ENCODE measurements at places on chromosomes 11 and 22. TPM values are rescaled to one million over a fixed set of nuclear protein-coding genes. Genes with fewer than 3 reads are reported as not detected.

DNA sequence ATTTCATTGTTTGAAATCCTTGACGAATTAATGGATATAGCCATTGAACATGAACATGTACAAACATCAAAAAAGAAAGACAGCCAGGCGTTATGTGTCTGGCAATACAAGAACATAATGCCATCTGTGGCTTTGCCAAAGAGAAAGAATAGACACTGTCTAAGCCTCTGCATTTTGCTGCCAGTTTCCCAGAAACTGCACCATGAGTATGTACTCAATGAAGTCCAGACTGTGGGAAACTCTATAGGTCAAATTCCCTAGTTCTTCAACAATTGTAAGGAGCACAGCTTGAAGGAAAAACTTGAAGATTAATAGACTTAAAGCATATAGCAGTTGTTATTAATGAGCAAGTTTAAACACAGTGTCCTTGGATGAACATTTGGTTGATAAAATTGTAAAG, 71.3 kb downstream of the BBOX1 start:
- DNase-seq: no peak

DNA sequence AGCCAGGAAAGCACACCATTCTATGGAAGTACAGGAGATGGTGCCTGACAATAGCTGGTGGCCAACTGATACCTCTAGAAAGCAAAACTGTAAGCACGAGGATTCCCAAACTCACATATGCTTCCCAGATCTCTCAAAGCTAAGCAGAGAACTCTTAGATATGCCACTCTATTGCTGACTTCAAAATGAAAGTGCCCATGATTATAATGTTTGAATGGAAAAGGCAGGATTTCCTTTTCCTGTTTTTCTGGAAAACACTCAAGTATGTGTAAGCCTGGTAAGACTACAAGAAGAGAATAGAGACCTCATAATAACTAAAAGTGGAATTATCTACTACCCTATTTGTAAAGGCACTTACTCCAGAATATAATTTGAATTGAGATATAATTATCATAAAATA, 2.6 kb upstream of the CARD18 start:
- no peak for DNase-seq

The SUSD2 gene
- 0.12 TPM for total RNA-seq

GRCh38 chr11:133911171-133911570, 45.6 kb downstream of the IGSF9B start:
- DNase-seq: no peak

The APOA5 gene
- not detected for total RNA-seq

- peak; percentile 8 for DNase-seq
Observed at GRCh38 chr11:92776676-92777075, 192.8 kb upstream of the MTNR1B start.

The GGTLC2 gene
- total RNA-seq: not detected

DNA sequence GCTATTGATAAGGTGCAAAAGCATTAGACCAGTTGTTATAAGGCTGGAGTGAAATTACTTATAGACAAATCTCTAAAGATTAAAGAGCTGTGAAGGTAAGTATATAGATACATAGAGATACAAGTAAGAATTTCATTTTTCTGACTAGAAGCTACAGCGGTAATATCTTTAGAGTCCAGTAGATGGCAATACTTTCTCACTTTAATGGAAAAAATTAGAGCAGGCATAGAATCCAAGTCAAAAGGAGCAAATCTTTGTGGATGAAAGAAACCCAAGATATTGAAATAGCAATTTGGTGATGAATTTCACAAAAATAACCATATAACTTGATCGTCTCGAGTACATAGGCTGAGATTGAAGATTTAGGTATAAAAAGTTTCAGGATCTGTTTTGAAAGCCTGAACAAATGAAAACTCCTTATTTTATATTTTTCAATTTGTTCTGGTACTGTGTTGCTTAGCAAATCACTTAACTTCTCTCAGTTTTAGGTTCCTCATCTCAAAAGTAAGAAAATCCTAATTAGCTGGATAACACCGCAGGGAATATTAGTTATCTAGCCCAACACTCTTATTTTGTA, 81.9 kb downstream of the UVRAG start:
- peak; percentile 12 for DNase-seq

Data from H4 (cell line).